ENCODE measurements at places on chromosomes 7 and 10.
A peak's percentile ranks its signal among the peaks of the same experiment; 100 is the strongest.

- DNase-seq: peak; percentile 72
Measured at GRCh38 chr7:133484086-133484485, 231.2 kb downstream of the EXOC4 start.

DNA sequence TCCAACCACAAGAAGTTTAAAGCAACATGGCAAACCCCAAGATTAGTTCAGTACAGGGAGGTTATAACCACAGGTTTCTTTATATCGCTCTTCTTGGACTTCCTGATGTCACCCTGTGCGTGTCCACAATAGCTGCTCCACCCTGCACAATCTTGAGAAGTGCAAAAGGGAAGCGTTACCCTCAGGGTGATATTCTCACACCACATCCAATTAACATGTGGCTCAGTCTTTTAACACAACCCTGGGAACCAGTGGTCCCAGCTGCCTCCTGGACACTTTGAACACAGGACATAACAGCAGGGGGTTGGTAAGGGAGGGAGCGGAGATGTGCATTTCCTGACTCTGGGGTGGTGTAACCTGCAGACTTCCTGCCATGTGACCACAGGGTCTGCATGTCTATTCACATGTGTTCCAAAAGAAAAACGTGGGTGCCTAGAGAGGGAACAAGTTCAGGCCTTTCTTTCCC is 64.6 kb downstream of the GSAP start:
- DNase-seq: peak; percentile 90

DNA sequence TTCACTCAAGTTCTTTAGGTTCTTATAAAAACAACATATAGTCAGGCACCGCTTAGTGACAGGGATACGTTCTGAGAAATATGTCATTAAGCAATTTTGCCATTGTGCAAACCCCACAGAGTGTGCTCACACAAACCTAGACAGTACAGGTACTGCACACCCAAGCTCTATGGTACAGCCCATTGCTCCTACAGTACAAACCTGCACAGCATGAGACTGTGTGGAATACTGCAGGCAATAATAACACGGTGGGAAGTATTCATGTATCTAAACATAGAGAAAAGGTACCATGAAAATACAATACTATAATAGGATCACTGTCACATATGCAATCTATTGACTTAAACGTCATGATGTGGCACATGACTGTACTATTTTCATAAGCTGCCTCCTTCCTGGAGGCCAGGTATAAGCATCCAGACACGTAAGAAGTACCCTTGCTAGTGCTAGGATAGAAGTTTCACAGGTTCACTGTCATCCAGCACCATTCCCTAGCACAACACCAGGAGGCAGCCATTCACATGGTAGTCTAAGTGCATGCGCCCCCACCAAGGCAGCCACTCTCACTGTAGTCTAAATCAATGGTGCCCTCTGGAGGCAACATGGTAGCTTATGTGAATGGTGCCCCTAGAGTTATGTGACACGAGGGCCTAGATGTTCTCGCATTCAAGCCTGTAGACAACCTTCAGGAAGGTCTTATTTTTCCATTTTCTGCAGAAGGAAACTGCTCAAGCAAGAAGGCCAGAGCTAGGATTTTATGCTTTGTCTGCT is 98.5 kb downstream of the ARHGAP22 start:
- peak; percentile 95 for DNase-seq

DNA sequence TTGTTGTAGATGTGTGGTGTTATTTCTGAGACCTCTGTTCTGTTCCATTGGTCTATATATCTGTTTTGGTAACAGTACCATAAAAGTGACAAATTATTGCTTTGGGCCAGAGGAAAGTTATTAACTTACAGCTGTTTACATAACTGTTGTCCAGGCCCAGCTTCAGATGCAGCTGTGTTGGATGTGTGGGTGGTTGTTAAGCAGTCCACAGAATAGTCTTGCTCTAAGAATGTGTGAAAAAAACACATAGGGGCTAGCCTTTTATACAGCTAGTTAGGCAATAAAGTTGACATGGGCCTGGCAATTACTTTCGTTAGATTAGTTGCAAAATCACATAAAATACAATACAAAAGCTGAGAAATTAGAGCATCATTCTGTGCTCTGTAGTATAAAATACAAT is 31.9 kb downstream of the DLD start:
- DNase-seq: no peak

- DNase-seq: no peak
Measured at GRCh38 chr10:61110188-61110844, 166.3 kb upstream of the RHOBTB1 start.

GRCh38 chr7:82810558-82811259 is 352.0 kb downstream of the PCLO start:
- DNase-seq: peak; percentile 59

- DNase-seq: no peak
Measured at GRCh38 chr10:98382691-98383101, 32.3 kb downstream of the PYROXD2 start.

DNA sequence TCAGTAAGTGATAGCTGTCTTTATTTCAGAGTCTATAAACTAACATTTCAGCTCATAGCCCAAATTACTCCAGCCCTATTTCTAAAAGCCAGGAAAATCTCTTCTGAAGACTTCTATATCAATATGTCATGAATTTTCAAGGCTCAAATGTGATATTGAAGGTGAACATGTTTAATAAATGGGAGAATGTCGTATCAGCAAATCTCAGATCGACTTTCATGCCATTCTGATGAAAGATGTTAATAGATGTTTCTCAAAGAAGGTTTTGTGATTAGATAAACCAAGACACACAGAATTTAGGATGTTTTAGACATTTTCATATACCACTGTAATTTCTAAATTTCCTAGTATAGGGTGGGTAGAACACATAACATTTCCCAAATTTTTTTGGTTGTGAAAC is 380.6 kb downstream of the ARL4A start:
- no peak for DNase-seq

DNA sequence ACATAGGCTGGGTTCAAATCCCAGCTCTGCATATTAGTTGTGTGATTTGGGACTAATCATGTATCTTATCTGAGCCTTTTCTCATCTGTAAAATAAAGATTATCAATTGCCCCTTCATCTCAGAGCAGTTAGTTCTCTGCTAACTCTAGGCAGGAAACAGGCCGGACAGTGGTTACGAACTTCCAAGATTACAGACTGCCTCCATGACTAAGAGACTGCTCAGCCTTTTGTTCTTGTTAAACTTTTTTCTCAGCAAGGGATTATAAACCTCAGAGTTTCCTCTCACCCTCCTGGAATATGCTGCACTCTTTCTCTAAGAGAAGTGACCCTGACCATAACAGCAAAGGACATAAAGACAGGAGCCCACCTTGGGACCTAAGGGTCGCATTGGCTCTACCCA is 52.5 kb upstream of the NFKB2 start:
- no peak for DNase-seq

DNA sequence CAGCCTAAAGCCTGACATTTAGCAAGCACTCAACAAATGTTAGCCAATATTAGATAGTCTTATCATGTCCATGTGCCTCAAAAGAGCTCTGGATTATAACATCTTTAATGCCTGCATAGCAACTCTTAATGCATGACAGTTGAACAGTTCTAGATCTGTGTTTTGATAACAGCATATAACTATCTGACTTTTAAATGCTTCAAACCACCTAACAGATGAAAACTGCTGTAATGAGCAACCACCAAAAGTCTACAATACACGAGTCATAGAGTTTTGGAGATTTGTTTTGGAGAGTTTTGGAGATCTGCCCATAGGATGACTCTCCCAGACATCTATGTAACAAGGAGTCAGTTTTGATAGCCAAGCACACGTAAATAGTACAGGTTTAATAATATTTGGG is 227.3 kb downstream of the TWIST1 start:
- DNase-seq: no peak

DNA sequence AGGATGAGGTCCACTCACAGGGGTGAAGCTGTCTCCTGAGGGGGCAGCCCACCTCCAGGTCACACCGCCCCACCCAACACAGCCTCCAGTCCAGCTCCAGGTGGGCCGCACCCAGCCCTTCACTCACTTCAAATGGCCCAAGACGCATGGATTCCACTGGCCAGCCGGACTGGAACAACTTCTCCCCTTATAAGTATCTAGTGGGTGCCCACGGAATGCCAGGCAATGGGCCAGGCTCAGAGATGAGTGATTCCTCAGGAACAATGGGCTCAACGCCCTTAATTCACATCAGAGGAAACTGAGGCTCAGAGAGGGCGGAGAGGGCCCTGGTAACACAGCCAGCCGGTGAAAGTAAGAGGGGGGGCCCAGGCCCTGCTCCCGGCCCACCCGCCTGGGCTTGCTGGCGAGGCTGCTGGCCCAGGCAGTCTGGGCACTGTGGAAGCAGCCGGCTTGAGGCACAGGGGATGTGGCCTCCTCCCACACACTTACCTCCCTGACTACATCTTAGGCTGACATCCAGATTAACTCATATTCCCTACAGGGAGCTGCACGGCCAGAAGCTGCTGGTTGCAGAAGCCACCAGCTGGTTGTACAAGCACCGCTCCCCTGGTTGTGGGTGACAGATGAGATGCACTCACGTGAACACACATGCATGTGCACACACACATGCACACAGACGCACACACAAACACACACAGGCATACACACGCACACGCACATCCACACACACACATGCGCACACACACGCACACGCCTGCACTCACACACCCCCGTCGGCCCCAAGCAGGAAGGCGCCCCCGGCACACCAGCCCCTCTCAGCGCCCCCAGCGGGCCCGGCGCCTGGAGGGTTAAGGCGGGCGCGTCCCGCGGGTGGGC is 1.0 kb upstream of the FAM20C start:
- DNase-seq: peak; percentile 30

DNA sequence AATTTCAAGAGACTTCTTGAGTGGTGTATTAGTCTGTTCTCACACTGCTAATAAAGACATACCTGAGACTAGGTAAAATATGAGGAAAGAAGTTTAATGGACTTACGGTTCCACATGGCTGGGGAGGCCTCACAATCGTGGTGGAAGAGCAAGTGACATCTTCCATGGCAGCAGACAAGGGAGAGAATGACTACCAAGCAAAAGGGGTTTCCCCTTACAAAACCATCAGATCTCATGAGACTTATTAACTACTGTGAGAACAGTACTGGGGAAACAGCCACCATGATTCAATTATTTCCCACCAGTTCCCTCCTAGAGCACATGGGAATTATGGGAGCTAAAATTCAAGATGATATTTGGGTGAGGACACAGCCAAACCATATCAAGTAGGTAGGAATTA is 150.5 kb downstream of the PCDH15 start:
- no peak for DNase-seq

Measured in hematopoietic multipotent progenitor cell treated with erythropoietin and hydrocortisone succinate and interleukin-3 and kit ligand, for 6 days (in vitro differentiated cells).